ENCODE measurements at places on chromosomes 3 and 15. TPM values are rescaled to one million over a fixed set of nuclear protein-coding genes. Genes with fewer than 3 reads are reported as not detected.

The IRAK2 gene
- total RNA-seq, result 3.7 TPM

GRCh38 chr3:73404435-73404834, 220.3 kb downstream of the PDZRN3 start:
- no peak overlapping the region for H3K4me3 ChIP-seq
- H3K27me3 ChIP-seq, result no peaks in the 10 kb centered on the region
- H3K27ac ChIP-seq, result no peak overlapping the region
- no peak for DNase-seq
- peaks cover under 1% of the 10 kb centered on the region for H3K4me1 ChIP-seq

The RGMA gene
- total RNA-seq, result 2.0 TPM

- no peak for DNase-seq
- no peaks in the 10 kb centered on the region for H3K27me3 ChIP-seq
- H3K4me3 ChIP-seq, result no peak overlapping the region
- H3K36me3 ChIP-seq, result no peaks in the 10 kb centered on the region
These were observed 33.6 kb upstream of the BNC1 start for GRCh38 chr15:83318036-83318435.

- DNase-seq, result peak; percentile 90
- peaks cover 7% of the 10 kb centered on the region for H3K4me1 ChIP-seq
- peaks cover 20% of the 10 kb centered on the region for H3K27me3 ChIP-seq
- no peaks in the 10 kb centered on the region for H3K36me3 ChIP-seq
- H3K27ac ChIP-seq, result peak within 1 kb of the TSS; percentile 31
- peak within 1 kb of the TSS; percentile 41 for H3K4me3 ChIP-seq
These were observed at the start of gene SH3GL3 for GRCh38 chr15:83446904-83447709. SH3GL3 (plus strand) TSS chr15:83447341; CDS start chr15:83447534, 193 bp downstream.

GRCh38 chr3:147197739-147198138, 208.6 kb downstream of the ZIC4 start:
- DNase-seq, result no peak
- no peaks in the 10 kb centered on the region for H3K27me3 ChIP-seq

GRCh38 chr3:96264701-96265100, 549.7 kb upstream of the EPHA6 start:
- no peaks in the 10 kb centered on the region for H3K36me3 ChIP-seq
- H3K4me1 ChIP-seq, result no peaks in the 10 kb centered on the region
- no peak overlapping the region for H3K4me3 ChIP-seq
- no peak for DNase-seq

DNA sequence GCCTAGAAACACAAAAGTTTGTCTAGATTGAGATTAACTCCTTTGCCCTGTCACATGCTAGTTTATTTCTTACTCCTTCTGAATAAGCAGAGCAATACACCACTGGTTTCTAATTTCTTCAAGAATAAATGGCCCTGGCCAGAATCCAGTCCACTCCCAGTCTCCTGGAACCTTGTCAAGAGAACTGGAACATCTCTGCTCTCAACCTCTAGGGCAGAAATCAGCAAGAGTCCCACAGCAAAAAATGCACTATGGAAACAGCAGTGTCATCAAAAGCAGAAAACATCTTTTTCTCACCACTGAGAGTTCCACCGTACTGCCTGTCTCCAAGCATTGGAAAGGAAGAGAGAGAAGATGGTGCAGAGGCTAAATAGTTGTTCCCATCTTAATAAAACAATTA, 35.9 kb upstream of the PPP2R3A start:
- DNase-seq, result peak; percentile 38
- H3K4me1 ChIP-seq, result no peaks in the 10 kb centered on the region
- no peaks in the 10 kb centered on the region for H3K36me3 ChIP-seq
- no peak overlapping the region for H3K4me3 ChIP-seq

DNA sequence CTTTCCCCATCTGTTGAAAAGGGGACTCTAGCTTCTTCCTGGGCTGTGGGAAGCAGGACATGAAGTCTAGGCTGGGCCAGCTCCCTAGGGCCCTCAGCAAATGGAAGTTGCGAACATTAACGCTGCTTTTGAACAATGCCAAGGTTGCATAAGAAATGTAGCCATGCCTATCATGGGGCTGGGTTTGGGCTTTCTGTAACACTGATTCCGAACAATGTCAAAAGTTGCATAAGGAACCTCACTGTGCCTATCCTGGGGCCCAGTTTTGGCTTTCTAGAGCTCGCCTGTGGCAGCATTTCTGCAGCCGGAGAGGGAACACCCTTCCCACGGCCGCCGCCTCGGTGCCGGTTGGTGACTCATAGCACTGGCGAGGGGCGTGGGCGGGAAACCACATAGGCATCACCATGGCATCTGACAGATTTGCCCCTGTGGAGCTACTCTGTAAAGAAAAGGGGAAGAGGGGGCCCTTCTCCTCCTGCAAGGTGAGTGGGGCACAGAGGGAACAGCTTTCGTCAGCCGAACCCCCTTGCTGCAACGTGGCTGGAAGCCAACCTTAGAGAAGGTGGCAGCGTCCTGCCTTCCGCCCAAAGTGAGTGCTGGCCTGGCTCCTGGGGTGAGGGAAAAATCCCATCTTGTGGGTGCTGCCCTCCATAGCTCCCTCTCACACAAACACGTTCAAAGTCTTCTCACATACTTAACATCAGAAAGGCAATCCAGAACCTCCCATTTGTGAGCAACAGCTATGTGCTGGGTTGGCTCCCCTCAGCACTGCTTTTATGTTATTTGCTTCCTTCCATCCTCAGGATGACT, 46.6 kb upstream of the ATP2B2 start:
- no peak for DNase-seq
- H3K4me1 ChIP-seq, result no peaks in the 10 kb centered on the region
- no peak overlapping the region for H3K27ac ChIP-seq
- no peak overlapping the region for H3K4me3 ChIP-seq

The LINGO1 gene
- total RNA-seq, result 3.3 TPM

The TGM4 gene
- total RNA-seq, result not detected

The MELTF gene
- 74.0 TPM for total RNA-seq

- no peak for DNase-seq
- no peaks in the 10 kb centered on the region for H3K4me1 ChIP-seq
- H3K27ac ChIP-seq, result no peak overlapping the region
- no peaks in the 10 kb centered on the region for H3K36me3 ChIP-seq
These were observed 50.1 kb downstream of the P2RY1 start for GRCh38 chr3:152885076-152885475.

The HRG gene
- 1.7 TPM for total RNA-seq

The DNAH12 gene
- total RNA-seq, result 1.1 TPM

DNA sequence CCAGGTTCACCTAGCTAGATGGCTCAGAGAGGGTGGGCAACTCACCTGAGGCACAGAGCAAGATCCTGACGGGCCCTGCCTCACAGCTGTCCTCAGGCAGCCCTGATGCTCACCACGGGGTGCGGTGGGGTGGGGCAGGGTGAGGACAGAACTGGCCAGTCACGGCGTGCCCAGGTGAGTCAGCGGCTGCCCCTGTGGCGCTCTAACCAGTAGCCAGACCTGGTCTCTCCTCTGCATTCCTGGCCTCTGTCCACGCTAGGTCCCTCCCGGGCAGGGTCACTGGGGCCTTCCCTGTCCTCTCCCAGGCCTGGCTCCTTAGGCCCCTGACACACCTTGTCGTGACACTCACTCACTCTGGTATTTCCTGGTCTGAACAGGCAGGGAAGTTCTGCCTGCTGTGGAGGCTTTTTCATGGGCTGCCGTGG, 901 bp downstream of the ALS2CL start:
- H3K27me3 ChIP-seq, result no peaks in the 10 kb centered on the region
- H3K4me3 ChIP-seq, result peak overlapping the region; percentile 82
- peaks cover 12% of the 10 kb centered on the region for H3K4me1 ChIP-seq

The TOMM70 gene
- total RNA-seq, result 65.6 TPM

The ATP13A3 gene
- 107 TPM for total RNA-seq

The SLC51A gene
- total RNA-seq, result 3.9 TPM

DNA sequence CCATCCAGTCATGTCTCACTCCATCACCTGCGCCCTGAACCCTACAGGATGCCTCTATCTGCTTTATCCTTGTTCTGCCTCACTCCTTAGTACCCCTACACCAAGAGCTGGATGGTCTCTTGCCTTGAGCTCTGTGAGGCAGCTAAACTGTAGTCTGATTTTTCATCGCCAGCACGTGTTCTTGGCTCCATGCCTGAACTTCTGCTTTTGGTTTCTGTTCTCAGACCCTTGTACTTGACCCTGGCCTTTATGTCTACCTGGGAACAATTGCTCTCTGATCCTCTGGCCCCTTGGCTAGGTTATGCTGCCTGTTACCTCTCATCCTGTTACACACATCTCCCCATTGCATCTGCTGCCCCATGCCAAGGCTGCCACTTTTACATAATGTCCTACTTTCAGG, 318.0 kb upstream of the LMCD1 start:
- H3K27me3 ChIP-seq, result no peaks in the 10 kb centered on the region
- H3K4me3 ChIP-seq, result no peak overlapping the region
- no peak overlapping the region for H3K27ac ChIP-seq
- no peaks in the 10 kb centered on the region for H3K4me1 ChIP-seq
- DNase-seq, result no peak
- H3K36me3 ChIP-seq, result no peaks in the 10 kb centered on the region

GRCh38 chr3:162933656-162934055, 1437.0 kb downstream of the OTOL1 start:
- H3K27me3 ChIP-seq, result no peaks in the 10 kb centered on the region
- H3K4me3 ChIP-seq, result no peak overlapping the region
- H3K27ac ChIP-seq, result no peak overlapping the region
- peaks cover 3% of the 10 kb centered on the region for H3K4me1 ChIP-seq
- no peak for DNase-seq

The CTXND1 gene
- 1.0 TPM for total RNA-seq

The SCN11A gene
- total RNA-seq, result 3.7 TPM

The PLA2G4F gene
- 1.1 TPM for total RNA-seq

The XIRP1 gene
- 0.10 TPM for total RNA-seq

DNA sequence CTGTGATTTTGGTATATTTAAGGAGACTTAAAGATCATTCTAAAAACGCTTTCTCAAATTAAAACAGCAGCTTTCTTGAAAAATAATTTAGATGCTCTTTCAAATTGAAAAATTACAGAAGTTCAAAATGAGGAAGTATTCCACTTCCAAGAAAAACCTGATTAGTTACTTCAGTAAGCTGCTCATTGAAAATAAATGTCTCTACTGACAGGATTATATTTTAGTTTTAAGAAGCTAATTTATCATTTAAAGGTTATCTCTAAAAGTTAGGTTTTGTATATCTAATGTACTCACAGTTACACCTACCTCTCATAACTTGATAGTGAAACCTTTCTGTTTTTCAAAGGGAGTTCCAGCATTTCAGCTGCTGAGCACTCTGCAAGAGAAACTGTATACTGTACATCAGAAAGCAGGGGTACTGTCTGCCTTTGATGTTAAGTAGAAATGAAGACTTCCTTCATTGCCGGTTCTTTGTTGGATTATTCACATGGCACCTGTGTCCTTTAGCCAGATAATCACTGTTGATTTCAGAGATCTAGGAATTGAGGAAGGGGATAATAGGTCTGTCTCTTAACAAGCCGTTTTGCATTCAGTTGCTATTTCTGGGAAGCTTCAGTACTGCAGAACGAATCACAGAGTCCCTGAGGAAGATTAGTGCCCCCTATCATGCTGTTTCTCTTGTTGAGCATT, 161.6 kb downstream of the TCF12 start:
- H3K27ac ChIP-seq, result no peak overlapping the region
- no peak for DNase-seq
- no peaks in the 10 kb centered on the region for H3K36me3 ChIP-seq
- H3K4me3 ChIP-seq, result no peak overlapping the region
- no peaks in the 10 kb centered on the region for H3K27me3 ChIP-seq
- H3K4me1 ChIP-seq, result peaks cover 15% of the 10 kb centered on the region

The HRH1 gene
- total RNA-seq, result 2.9 TPM

The CCR8 gene
- total RNA-seq, result not detected

The SMCO1 gene
- not detected for total RNA-seq

- no peaks in the 10 kb centered on the region for H3K36me3 ChIP-seq
- no peak for DNase-seq
- no peak overlapping the region for H3K27ac ChIP-seq
- H3K4me1 ChIP-seq, result no peaks in the 10 kb centered on the region
These were observed 163.9 kb downstream of the RAB11A start for GRCh38 chr15:66033143-66033542.

The LRTM1 gene
- total RNA-seq, result not detected

DNA sequence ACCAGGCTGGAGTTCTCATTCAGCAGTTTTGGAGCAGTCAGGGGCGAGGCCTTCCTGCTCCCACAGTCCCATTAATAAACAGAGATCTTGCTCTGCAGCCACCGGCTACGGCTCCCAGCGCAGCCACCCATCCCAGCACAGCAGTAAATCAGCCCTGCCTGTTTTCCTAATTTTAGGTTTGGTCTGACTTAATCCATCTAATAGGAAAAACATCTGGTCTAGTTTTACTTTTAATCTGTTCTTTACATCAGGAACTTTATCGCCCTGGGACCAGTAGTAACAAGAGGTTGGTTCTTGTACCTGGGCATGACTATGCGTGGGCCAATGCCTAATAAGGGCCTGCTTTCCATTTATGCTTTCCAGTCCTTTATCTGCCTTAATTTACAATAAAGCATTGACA, 264.0 kb upstream of the DPH6 start:
- DNase-seq, result no peak
- H3K27ac ChIP-seq, result no peak overlapping the region
- H3K36me3 ChIP-seq, result no peaks in the 10 kb centered on the region
- H3K27me3 ChIP-seq, result no peaks in the 10 kb centered on the region

GRCh38 chr3:50652709-50653108, 22.0 kb upstream of the DOCK3 start:
- no peak overlapping the region for H3K4me3 ChIP-seq
- H3K36me3 ChIP-seq, result no peaks in the 10 kb centered on the region
- no peaks in the 10 kb centered on the region for H3K27me3 ChIP-seq
- H3K4me1 ChIP-seq, result no peaks in the 10 kb centered on the region
- H3K27ac ChIP-seq, result no peak overlapping the region
- DNase-seq, result peak; percentile 28

DNA sequence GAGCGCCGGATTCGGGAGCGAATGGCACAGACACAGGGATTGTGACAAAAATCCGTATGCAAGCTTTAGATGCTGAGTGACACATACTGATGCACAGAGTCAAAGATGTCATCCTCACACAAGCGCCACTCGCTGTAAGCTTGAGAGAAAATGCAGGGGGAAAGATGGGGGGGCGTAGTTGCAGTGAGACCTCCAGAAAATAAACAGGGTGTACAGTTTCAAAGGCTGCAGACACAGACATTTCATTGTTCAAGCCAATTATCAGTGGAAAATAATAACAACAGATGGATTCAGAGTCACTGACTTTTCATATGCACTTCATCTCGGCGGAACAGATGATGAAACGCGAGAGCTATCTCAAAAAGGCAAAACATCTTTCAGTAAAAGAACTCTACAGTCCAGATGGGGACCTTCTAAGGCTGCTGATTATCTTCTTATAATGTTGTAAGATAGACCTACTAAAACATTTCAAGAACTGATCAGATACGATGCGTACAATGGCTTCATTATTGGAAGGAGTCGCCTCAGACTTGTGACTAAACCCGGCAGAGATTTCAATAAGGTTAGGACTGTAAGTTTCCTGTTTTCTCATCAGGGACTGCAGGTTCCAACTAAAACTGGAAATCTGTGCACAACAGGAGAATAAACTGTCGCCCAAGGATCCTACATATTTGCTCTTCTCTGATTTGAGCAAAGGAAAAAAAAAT, 275.4 kb downstream of the FOXP1 start:
- DNase-seq, result no peak
- H3K36me3 ChIP-seq, result no peaks in the 10 kb centered on the region
- H3K27me3 ChIP-seq, result no peaks in the 10 kb centered on the region
- peak overlapping the region; percentile 34 for H3K27ac ChIP-seq
